Iris pigment epithelial cell (primary cell): ENCODE measurements at places on chromosomes 6 and 20.
A peak's percentile ranks its signal among the peaks of the same experiment; 100 is the strongest.

- peak; percentile 24 for DNase-seq
Measured at GRCh38 chr6:35248300-35248699, 11.2 kb upstream of the ZNF76 start.

DNA sequence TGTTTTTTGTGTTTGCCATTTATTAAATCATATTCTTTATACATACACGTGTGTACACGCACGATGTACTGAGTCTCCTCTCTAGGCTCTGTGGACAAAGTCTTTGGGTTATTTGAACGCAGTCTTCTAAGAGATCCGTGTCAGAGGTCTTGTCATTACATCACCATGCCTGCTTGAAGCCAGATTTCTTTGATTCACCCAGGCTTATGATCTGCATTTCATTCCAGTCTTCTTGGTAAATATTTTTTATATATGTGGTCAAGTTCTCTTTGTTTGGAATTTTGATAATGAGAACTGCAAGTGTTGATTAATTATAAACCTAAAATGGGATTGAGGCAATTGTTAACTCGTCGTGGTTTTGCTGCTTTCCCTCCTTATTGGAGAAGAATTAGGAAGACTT is 34.6 kb downstream of the KCNS1 start:
- DNase-seq, result peak; percentile 75

- no peak for DNase-seq
Measured at GRCh38 chr20:53937339-53937741, 133.1 kb downstream of the BCAS1 start.

- no peak for DNase-seq
Measured at GRCh38 chr20:19212469-19212815, at the start of gene SLC24A3. Gene SLC24A3, plus strand, starts transcription at chr20:19212642.

DNA sequence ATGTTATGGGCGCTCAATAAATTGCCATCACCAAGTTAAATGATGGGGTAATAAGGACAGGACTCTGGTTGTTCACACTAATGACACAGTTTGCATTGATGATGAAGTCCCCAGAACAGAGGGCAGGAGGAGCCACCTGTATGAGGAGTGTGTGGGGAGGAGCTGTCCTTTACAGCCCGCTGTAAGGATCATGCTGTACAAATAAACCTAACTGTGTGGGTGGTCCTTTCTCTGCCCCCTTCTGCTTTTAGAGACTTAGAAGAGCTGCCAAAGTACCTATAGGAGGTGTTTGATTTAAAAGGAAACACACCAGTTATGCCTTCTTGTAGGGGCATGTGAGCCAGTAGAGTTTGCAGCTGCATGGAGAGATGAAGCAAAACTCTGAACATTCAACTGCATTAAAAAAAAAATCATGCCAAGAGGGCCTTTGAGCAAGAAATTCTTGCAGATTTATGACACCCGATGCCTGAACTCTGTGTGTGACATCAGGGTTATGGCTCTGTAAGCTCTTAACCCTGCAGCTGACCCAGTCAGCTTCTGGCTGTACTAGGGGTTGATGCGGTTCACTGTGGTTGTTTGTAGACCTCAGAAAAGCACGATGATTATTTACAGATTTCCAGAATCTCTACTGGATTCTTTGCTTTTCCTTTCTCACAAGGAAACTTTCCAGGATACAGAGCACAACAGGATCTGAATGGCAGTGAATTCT is 67.4 kb downstream of the UST start:
- no peak for DNase-seq

- DNase-seq, result no peak
Measured at GRCh38 chr6:56093776-56094175, 153.6 kb downstream of the COL21A1 start.

DNA sequence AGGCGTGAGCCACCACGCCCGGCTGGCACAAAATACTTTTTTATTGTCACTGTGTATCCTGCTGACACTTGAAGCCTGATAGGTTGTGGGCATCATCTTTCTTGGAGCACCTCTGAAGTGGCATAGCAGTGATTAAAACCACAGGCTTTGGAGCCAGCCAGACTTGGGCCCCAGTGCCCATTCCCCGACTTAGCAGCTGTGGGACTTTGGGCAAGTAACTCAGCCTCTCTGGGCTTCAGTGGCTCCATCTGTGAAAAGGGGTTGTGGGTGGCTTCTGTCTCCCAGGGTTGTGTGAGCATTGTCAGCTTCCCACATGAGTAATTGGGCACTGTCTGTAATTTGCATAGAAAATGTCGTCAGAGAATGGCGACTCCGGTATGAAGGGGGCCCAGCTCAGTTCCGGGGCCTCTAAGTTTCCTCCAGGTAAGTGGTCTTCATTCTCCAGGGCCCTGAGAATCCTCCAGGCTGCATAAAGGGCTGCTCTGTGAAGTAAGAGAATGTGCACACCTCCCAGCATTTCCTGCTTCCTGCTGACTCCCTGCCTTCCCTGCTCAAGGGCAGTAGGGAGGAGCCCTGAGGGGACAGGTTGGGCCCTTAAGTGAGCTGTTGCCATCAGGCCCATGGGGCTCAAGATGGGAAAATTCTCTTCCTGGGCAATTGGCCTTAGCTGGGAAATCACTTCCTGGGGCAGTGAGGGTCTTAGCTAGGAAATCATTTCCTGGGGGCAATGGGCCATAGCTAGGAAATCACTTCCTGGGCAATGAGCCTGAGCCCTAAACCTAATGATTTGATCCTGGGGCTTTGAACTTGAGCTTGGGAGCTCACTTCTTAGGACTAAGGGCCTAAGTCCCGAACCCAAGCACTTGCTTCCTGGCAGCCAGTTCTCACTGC is 27.2 kb downstream of the ARHGAP40 start:
- no peak for DNase-seq
